Central memory CD8-positive, alpha-beta T cell (primary cell): ENCODE measurements at places on chromosomes 5 and 9.

DNA sequence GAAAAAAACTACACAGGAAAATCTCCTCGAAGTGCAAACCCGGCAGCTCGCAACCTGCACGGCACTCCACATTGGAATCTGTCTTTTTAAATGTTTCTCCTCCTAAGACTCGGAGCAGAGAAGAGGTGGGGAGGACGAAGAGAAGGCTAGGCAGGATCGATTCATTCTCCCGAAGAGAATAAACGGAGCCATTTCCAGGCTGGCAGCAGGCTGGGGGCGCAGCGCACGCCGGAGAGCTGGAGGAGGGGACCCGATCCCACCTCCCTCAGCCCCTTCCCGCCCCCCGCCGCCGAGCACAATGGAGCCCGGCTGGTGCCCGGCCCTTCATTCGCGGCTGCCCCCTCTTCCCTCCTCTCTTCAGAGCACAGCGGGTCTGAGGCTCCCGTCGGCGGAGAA, 628 bp downstream of the HOMER1 start:
- DNase-seq = no peak
- no peaks in the 10 kb centered on the region for H3K27me3 ChIP-seq
- H3K27ac ChIP-seq = peak overlapping the region; percentile 50
- peak overlapping the region; percentile 96 for H3K4me3 ChIP-seq
- H3K36me3 ChIP-seq = peaks cover 9% of the 10 kb centered on the region

GRCh38 chr9:73474625-73475024, 323.0 kb downstream of the ANXA1 start:
- DNase-seq = no peak
- no peaks in the 10 kb centered on the region for H3K4me1 ChIP-seq
- no peak overlapping the region for H3K4me3 ChIP-seq

- no peak overlapping the region for H3K27ac ChIP-seq
- no peak overlapping the region for H3K4me3 ChIP-seq
- DNase-seq = no peak
- H3K36me3 ChIP-seq = peaks cover 2% of the 10 kb centered on the region
Observed at GRCh38 chr5:112063856-112064255, 306.9 kb upstream of the NREP start.

DNA sequence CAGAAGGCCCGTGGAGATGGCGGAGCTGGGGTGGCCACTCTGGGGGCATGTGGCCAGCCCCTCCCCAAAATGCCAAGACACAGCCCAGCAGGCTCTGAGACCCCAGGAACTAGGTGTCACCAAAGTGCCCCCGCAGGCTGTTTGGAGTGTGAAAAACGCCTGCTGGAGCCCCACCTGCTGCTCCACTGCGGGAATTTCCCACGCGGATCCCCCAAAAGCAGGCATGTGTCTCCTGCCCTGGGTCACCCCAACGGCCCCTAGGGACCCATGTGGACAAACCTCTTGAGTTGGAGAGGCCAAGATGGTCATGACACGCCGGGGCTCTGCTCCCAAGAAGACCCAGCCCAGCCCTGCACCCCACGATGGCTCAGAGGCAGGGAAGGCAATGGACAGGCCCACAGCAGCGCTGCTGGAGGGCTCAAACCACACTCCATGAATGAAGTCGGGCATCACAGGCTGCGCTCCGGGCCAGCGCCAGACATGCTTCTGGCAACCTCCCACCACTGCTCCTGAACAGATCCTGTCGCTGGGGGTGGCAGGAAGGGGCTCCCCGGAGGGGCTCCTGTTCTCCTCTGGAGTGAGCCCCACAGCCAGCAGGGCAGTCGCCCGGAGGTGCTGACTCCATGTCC, 15.3 kb downstream of the NOTCH1 start:
- peak overlapping the region; percentile 52 for H3K4me3 ChIP-seq
- no peaks in the 10 kb centered on the region for H3K27me3 ChIP-seq
- no peak for DNase-seq

DNA sequence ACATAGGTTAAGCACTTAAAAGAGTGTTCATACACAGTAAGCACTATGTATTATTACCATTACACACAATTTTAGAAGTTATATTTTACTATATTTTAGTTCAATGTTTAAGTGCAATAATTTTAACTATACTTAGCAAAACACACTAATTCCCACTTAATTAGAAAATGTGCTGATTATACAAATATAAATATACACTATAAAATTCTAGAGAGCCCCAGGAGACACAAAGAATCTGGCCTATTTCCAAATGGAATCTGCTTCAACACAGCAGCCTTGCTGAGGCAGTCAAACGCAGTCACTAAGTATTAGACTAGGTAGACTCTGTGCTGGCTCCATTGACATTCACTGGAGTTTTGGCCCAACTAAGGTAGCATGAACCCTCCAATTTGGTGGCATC, 160.9 kb downstream of the CETN3 start:
- H3K4me1 ChIP-seq = no peaks in the 10 kb centered on the region
- no peak overlapping the region for H3K4me3 ChIP-seq
- no peak for DNase-seq
- H3K36me3 ChIP-seq = no peaks in the 10 kb centered on the region
- no peaks in the 10 kb centered on the region for H3K27me3 ChIP-seq

GRCh38 chr9:85425153-85425611, 316.6 kb downstream of the AGTPBP1 start:
- no peaks in the 10 kb centered on the region for H3K36me3 ChIP-seq
- peaks cover 54% of the 10 kb centered on the region for H3K27me3 ChIP-seq
- DNase-seq = peak; percentile 14
- no peak overlapping the region for H3K4me3 ChIP-seq
- peaks cover 11% of the 10 kb centered on the region for H3K4me1 ChIP-seq

GRCh38 chr5:139998837-139999236, 44.3 kb downstream of the NRG2 start:
- DNase-seq = no peak
- no peak overlapping the region for H3K4me3 ChIP-seq
- no peak overlapping the region for H3K27ac ChIP-seq
- H3K27me3 ChIP-seq = peaks cover 77% of the 10 kb centered on the region
- no peaks in the 10 kb centered on the region for H3K4me1 ChIP-seq
- H3K36me3 ChIP-seq = no peaks in the 10 kb centered on the region

GRCh38 chr5:107342371-107342770, 328.4 kb downstream of the EFNA5 start:
- no peak overlapping the region for H3K27ac ChIP-seq
- peaks cover 3% of the 10 kb centered on the region for H3K36me3 ChIP-seq
- DNase-seq = no peak
- no peaks in the 10 kb centered on the region for H3K27me3 ChIP-seq
- no peaks in the 10 kb centered on the region for H3K4me1 ChIP-seq

DNA sequence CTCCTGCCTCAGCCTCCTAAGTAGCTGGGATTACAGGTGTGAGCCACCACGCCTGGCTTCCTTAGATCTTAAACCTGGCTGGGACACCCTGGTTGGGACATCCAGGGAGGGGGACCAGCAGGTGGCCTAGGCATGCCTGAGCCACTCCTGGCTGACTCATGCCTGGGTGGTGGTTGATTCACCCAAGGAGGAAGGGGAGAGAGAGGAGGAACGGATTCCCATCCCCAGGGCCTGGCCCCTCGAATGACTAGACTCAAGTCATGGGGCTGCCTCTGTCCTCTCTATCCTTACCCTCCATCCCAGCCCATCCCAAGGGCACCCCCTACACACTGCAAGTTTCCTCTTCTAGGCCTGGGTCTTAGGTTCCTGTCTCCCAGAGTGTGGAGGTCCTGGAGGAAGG, 12.7 kb downstream of the EEIG1 start:
- H3K27ac ChIP-seq = peak overlapping the region; percentile 98
- peaks cover 90% of the 10 kb centered on the region for H3K4me1 ChIP-seq
- H3K36me3 ChIP-seq = peaks cover 32% of the 10 kb centered on the region
- no peaks in the 10 kb centered on the region for H3K27me3 ChIP-seq

GRCh38 chr5:180786531-180787398, 15.8 kb downstream of the MGAT1 start:
- peak overlapping the region; percentile 74 for H3K27ac ChIP-seq
- H3K4me1 ChIP-seq = peaks cover 42% of the 10 kb centered on the region
- no peak overlapping the region for H3K4me3 ChIP-seq

DNA sequence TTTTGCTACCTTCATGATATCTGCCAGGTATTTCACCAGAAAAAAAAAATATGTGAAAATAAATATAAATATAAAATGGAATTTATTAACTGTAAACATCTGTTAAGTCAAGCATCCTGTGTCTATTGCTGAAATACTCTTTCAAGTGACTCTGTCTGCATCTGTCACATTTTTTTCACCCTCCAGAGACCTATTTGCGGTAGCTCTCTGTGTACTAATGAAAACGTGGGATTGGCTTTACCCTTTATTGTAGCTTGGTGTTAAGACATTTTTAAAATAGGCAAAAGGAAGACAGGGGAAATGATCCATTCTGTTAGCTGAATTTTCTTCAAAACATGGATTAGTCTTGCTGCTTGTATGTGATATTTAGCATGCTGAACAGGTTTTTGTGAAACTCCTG, 536.0 kb upstream of the WWC1 start:
- H3K4me1 ChIP-seq = no peaks in the 10 kb centered on the region
- H3K36me3 ChIP-seq = peaks cover 2% of the 10 kb centered on the region
- peaks cover 14% of the 10 kb centered on the region for H3K27me3 ChIP-seq
- no peak overlapping the region for H3K27ac ChIP-seq

DNA sequence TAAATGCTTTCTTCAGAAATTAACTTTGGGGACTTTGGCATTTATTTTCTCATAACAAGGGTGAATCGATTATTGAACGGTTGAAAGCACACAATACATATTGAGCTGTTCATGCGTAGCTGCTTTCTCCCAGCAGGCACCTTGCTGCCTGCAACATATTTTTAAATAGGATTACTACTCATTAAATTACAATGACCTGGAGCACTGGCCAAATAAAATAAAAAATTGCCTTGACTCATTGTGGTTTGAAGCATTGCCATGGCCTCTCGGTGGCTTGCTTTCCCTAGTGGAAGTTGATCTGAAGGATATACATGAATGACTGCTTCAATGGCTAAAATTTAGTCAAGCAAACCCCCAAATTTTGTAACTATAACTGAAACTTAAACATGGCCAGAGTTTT, 181.6 kb upstream of the NUDT12 start:
- H3K4me1 ChIP-seq = no peaks in the 10 kb centered on the region
- DNase-seq = no peak
- H3K4me3 ChIP-seq = no peak overlapping the region
- no peaks in the 10 kb centered on the region for H3K27me3 ChIP-seq
- H3K27ac ChIP-seq = no peak overlapping the region
- no peaks in the 10 kb centered on the region for H3K36me3 ChIP-seq

DNA sequence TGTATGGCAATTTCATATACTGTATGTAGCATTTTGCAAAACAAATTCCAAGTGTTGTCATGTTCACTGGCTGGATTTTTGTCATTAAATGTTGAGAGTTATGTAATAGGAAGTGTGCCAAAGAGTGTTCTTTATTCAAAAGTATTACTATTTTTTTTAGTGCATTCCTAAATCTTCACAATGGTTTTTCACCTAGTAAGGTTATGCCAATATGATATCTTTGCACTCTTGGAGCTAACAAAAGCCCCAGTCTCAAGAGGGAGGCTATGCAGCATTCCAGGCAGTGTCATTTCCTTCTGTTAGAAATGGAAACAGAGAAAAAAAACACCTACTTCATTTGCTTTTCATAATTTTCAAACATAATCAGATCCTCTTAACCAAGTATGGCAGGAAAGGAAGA, 5.1 kb upstream of the SSBP2 start:
- H3K4me1 ChIP-seq = peaks cover 6% of the 10 kb centered on the region
- H3K27ac ChIP-seq = no peak overlapping the region
- DNase-seq = no peak
- peaks cover 22% of the 10 kb centered on the region for H3K27me3 ChIP-seq
- H3K36me3 ChIP-seq = peaks cover 1% of the 10 kb centered on the region

GRCh38 chr5:170173647-170174046, 59.1 kb upstream of the C5orf58 start:
- H3K4me3 ChIP-seq = no peak overlapping the region
- H3K36me3 ChIP-seq = no peaks in the 10 kb centered on the region
- no peak overlapping the region for H3K27ac ChIP-seq
- no peaks in the 10 kb centered on the region for H3K4me1 ChIP-seq
- no peak for DNase-seq

GRCh38 chr9:115357821-115358220, 239.9 kb upstream of the TNC start:
- H3K4me3 ChIP-seq = no peak overlapping the region
- H3K27me3 ChIP-seq = peaks cover 26% of the 10 kb centered on the region
